ENCODE measurements at places on chromosomes 6 and 20.

- DNase-seq: peak; percentile 66
These were observed 21.5 kb downstream of the SYNJ2 start for GRCh38 chr6:158002951-158003853.

- DNase-seq: no peak
These were observed 223.1 kb downstream of the BCAS1 start for GRCh38 chr20:53847139-53847836.

DNA sequence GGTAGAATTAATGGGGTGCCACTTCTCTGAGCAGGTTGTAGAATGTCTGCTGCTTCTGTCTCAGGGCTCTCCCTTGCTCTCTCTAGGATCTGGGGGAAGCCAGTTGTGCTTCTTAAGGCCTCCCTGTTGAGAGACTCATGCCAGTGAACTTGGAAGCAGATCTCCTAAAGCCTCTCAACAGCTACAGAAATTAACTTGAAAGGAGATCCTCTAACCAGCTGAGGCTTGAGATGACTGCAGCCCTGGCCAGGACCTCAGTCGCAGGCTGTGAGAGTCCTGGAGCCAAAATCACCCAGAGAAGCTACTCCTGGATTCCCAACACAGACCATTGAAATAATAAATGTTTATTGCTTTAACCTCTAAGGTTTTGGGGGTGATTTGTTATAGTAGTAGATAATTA lies 180.2 kb upstream of the MARCKS start:
- DNase-seq: no peak

- no peak for DNase-seq
These were observed 6.8 kb upstream of the RBL1 start for GRCh38 chr20:37102571-37102970.

- peak; percentile 9 for DNase-seq
These were observed 26.9 kb upstream of the MAPRE1 start for GRCh38 chr20:32792731-32793458.

Data from SJCRH30 (cell line).